ENCODE measurements at places on chromosomes 4 and X.

DNA sequence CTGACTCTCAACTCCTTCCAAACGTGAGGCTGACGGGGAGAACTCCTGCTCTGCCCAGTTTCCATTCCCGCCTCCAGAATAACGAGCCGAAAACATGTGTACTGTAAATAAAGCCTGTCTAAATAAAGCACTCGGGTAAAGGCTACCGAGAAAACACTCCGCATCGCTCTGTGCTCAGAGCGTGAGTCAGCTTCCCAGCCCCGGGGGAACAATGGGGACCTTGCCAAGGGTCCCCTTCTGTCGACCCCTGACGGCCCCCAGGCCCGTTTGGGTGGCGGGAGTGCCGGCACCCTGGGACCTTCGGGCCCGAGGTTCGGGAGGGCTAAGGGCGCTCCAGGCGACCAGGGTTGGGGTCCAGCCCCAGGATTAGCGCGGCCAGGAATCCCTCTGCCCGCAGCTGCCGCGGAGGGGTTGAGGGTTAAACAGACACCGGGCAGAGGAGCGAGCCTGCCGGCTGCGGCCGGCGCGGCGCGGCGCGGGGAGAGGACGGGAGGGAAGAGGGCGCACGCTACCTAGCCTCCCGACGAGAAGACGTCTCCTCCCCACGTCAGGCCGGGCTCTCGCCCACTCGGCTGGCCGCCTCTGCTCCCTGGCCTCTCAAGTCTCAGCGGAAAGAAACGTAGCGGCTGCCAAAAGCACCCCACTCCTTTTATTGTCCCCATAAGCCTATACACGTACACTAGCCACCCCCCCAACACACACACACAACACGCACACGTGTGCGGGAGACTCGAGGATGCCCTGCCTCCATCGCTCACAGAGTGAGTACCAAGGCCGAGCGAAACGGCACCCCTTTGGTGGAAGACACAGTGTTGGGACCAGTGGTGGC is 85.5 kb downstream of the BCOR start:
- DNase-seq, result no peak

DNA sequence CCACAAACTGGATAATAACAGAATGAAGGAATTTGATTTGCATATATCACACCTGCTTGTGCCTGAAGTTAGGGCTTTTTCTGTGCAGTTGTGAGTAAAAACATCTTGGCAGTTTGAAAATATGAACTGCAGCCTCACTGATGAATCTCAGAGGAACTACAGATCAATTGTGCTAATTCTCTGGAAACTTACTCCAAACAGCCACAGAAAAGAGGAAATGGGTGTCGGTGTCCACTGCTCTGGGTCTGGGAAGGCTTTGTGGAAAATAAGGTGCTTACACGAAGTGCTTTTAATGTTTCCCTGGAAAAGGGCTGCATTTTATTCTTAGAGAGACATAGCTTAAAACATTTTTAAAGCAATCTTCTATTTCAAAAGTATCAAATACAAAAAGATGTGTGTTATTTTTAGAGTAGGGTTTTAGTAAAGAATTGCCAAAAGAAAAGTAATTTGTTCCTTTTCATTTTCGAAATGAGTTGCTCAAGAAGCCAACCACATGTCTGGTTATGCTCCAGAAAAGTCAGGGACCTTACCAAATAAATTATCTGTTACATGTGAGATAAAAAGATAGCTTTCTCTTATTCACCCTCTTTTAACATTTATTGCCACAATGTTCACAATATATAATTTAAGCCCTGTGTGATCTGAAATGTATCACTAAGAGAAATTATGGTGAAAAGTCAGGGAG is 240.1 kb downstream of the FRAS1 start:
- DNase-seq, result no peak

DNA sequence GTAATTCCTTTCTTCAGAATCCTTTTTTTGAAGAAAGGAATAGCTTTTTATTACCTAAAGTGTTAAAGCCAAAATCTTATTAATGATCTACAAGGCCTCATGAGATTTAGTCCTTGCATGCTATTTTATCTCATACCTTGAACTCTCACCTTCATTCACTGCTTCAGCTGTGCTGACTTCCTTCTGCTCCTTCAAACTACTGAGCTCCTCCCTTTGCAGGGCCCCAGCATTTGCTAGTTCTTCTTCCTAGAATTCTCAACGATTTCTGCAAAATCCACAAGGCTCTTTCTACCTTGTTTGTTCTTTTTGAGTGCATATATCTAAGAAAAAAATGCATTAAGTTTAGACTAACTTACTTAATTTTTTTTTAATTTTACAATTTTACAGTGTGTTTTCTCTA is 619.5 kb downstream of the EPHA5 start:
- DNase-seq, result no peak

DNA sequence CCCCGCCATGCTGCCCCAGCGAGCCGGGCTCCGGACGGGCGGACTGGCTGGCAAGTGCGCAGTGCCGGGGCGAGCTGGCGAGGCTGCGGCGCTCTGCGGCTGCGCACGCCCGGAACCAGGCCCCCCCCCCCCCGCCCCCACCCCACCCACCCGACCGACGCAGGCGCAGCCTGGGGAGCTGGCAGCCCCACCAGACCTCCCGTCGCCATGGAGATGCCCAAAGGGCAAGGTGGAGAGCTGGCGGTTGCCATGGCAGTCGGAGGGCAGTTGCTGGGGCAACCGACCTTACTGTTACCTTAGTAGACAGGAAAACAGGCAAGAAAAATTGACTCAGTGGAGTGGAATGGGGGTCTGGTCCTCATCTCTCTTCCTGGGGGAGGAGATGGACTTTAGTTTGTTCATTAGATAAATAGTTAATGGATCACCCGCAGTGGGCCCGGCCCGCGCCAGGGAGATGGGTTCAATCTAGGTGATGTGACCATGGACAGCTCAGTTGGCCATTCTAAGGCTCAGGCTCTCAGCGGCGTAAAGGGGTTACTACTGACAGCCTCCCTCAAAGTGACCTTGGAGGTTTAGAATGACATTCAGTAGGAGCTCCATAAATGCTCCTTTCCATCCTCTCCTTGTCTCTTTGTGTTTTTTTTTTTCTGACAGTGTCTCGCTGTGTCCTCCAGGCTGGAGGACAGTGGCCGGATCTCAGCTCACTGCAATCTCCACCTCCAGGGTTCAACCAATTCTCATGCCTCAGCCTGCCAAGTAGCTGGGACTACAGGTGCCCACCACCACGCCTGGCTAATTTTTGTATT is at the start of gene PCSK1N:
Gene PCSK1N, minus strand, starts transcription at position 87 of the 806 bp plus-strand sequence. Its CDS starts 78 bp downstream, at position 9.
- DNase-seq, result no peak

- no peak for DNase-seq
These were observed 59.3 kb downstream of the PHKA2 start for GRCh38 chrX:18924507-18925088.

DNA sequence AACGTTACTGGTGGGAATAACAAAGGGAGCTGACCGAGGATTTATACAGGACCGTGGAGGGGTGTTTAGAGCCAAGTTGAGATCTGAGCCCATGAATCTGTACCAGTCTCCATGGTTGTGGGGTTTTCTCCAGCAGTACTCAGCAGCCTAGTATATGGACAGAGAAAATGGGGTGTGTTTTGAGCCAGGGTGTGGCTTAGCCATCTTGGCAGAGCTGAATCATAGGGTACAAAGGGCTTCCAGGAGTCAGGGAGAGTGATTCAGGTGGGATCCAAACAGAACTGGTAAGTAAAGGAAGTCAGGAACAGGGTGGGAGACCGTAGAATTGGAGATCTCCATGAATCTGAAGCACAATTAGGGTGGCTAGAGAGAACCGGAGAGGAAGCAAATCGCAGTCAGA is 7.4 kb upstream of the HPRT1 start:
- DNase-seq, result no peak

- no peak for DNase-seq
These were observed 57.1 kb upstream of the DDX3X start for GRCh38 chrX:41276661-41277506.

DNA sequence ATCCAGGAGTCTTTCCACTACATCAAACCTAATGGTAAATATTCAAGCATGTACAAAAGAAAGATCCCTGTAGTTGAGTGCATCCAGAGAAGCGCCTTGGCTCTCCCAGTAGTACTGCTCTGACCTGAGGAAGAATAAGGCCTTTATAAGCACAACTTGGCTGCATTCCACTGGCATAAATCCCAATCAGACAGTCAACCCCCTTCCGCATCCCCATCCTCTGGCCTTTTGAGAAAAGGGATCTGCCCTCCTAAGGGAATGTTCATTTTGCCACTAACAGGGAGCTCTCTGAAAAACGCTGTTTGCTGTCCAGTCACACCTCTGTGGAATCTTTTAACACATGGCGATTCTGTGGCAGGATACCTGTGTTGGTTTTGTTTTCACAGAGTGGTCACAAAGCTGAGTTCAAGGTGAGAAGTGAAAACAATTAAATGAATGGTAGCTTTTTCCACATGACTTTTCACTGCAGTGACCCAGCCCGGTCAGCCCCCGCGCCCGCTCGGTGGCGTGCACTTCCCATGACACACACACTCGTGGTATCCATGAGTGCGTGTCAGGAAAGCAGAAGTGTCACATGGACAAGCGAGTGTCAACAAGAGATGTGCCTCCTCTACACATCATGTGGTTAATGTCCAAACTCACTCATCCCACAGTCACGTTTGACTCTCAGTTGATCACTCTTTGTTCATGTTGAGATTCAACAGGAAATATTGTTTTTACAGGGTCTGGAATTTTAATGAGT is 112.2 kb upstream of the ENPP6 start:
- DNase-seq, result no peak

- DNase-seq, result no peak
These were observed 50.1 kb upstream of the CLNK start for GRCh38 chr4:10734697-10735096.

DNA sequence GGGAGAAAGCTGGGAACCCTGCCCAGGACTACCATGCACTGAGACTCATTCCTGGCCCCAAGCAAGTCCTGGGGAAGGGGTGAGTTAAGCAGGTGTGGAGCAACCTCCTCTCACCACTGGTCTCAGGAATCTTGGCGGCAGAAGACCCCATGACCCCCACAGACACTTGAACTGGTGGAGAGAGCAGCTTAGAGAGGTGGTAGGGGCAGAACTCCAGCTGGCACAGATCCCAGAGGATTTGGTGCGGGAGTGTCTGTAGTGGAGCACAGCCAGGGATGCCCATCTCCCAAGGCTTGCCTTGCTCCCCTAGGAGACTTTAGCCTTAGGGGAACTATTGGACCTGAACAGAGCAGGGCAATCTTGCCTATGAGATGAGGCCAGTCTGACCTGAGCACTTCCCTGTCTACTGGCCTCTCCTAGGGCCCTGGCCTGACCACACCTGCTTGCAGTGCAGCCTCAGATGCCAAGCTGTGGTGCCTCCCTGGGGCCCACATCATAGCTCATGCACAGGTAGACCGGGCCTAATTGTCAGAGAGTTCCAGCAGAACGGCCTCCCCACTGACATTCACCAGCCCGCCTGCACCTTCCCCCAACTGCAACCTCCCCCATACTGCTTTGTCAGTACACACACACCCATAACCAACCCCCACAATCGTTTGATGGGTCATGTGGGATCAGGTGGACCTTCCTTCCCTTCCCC is 78.0 kb downstream of the NAA11 start:
- DNase-seq, result no peak

DNA sequence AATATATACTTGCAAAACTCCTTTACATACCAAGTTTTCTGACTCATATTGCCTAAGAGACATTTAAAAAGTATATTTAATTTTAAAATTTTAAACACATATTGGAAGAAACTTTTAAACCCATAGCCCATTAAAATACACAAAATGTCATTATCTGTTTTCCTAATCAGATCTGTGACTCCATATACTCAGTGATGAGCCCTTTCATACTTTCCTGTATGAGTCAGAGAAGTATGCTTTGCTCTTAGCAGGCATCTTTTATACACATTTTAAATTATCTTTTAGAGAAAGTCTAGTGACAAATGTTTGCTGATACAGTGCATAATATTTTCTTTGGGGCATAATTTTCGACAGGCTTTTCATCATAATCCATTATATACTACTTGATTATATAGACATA is 26.4 kb downstream of the SPIN3 start:
- DNase-seq, result no peak

DNA sequence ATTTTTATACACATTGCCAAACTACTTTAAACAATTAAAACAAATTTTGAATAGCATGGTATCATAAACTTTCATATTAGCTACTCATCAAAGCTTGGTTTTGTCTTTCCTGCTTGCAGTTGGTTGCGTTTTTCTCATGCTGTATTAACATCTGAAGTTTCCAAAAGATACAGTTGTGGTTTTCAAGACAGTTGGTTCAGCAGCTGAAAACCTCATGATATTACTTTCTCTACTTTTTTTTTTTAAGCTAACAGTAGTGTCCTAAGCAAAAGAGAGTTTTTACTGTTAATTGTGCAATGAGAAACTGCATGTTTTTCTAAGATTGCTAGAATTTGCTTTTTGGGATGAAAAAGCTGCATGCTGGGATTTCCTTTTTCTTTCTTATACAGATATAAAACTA is 15.2 kb downstream of the RUFY3 start:
- no peak for DNase-seq

DNA sequence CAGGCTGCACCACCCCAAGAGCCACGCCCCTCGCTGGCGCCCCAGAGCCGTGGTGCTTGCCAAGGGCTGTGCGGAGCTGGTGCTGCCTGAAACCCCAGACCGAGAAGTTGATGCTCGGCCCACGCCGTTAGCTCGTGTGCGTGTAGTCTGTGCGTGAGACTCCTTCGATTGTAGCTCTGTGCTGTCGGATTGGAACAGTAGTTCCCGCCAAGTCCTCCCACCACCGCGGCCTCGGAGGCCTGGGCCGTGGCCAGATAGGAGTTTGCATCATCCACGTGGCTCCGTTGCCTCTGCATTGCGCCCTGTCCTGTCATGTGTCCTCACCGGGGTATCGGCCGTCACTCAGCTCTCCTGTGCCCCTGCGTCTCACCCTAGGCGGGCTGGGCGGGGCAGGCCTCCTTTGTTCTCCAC is 24.2 kb downstream of the TNIP2 start:
- no peak for DNase-seq

- no peak for DNase-seq
These were observed 165.1 kb downstream of the TSPAN5 start for GRCh38 chr4:98493296-98493695.

- no peak for DNase-seq
These were observed 149.6 kb upstream of the MID1 start for GRCh38 chrX:10769696-10770619.

DNA sequence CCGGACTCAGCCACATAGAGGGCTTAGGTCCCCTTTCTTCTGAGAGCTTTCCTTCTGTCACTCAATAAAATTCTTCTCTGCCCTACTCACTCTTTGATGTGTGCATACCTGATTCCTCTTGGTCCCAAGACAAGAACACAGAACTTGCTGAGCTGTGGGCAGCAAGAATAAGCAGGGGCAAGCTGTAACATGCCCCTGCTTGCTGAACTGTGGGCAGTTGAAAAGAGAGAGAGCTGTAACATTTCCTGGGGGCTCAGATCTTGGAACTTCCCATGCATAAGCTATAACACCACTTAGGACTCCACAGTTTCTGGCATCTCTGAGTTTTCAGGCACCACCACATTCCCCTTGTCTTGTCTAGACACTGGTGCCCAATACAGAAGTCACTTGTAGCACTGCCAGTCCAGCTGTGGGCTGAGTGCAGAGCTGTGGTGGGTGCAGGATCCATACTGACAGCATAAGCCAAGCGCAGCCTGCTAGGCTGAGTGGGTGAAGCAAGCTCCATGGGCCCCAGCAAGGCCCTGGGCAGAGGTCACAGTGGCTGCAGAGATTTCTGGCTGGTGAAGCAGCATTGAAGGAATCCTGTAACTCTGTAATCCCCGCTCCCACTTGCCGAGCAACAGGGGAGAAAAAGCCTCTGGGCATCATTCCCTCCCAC is 241.2 kb downstream of the PCDH10 start:
- no peak for DNase-seq

All from coronary artery (tissue), 2 donors.